Ureter (tissue), 1 donor: ENCODE measurements at places on chromosomes 3 and 15. TPM values are rescaled to one million over a fixed set of nuclear protein-coding genes. Genes with fewer than 3 reads are reported as not detected.
A peak's percentile ranks its signal among the peaks of the same experiment; 100 is the strongest.

The BNC1 gene
- 1.1 TPM for total RNA-seq

DNA sequence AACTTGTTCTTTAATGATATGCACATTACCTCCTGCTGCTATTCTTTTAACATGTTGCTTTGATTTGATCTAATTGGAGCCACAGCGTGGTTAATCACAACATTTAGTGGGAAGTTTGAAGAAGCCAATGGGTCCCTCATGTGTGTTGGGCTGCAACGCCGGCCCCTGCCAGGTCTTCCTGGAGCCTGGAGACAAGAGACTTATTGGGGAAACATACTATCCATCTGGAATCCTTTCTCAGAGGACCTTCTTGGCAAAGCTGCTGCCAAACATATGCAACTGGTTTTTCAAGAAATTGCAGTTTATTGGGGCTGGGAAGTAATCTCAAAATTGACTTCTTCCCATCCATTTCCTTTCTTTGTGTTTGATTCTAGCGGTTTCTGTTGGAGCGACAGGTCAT, 396.3 kb upstream of the PROK2 start:
- DNase-seq = no peak

GRCh38 chr3:11514191-11514821, 129.4 kb downstream of the VGLL4 start:
- peak; percentile 62 for DNase-seq

- no peak for DNase-seq
Measured at GRCh38 chr3:113231827-113232253, 20.5 kb downstream of the BOC start.

DNA sequence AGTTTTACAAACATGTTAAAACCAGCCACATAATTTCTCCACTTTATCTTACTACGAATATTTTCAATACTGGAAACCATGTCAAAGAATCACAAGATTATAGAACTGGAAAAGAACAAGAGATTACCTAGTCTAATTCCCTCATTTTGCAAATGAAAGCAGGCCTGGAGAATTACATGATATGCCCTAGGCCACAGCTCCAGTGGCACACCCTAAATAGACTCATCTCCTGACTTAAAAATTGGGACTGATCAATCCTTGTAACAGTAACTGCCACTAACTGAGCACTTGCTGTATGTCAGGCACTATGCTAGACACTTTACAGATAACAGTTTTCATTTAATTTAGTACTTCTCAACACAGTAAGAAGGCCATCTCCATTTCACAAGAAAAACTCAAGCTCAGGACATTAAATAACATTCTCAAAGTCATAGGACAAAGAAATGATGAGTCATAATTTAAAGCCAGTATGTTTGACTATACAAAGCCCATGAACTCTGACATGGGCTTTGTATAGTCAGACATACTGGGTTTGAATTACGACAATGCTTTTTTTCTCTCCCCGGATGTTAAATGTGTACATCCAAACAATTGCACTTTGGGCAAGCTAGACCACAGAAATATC, 9.4 kb downstream of the IGSF11 start:
- no peak for DNase-seq
